ENCODE measurements at places on chromosomes 6 and 20. TPM values are rescaled to one million over a fixed set of nuclear protein-coding genes. Genes with fewer than 3 reads are reported as not detected.

DNA sequence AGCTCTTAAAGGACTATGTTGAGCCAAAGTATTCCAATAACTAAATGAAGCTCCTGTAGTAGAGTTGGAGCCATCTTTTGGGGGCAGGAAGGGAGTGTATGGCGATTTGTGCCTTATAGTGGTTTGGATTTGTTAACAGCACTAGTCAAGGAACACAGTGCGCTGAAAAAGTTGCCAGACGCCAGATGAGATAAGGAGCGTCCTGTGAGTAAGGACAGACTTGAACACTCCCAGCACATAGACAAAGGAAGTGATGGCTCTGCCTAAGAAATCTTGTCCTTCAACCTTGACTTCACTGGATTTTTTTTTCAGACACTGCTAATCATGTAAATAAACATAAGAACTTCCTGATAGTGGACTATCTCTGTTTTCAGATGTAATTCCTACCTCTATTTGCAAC lies 136.9 kb downstream of the TRMT11 start:
- H3K4me3 ChIP-seq = no peak overlapping the region
- H3K4me1 ChIP-seq = no peaks in the 10 kb centered on the region
- no peak for DNase-seq
- H3K27ac ChIP-seq = no peak overlapping the region

Gene GJA10
- total RNA-seq = not detected

Gene SPATA25
- 2.9 TPM for total RNA-seq

Gene AVP
- 7.0 TPM for total RNA-seq

DNA sequence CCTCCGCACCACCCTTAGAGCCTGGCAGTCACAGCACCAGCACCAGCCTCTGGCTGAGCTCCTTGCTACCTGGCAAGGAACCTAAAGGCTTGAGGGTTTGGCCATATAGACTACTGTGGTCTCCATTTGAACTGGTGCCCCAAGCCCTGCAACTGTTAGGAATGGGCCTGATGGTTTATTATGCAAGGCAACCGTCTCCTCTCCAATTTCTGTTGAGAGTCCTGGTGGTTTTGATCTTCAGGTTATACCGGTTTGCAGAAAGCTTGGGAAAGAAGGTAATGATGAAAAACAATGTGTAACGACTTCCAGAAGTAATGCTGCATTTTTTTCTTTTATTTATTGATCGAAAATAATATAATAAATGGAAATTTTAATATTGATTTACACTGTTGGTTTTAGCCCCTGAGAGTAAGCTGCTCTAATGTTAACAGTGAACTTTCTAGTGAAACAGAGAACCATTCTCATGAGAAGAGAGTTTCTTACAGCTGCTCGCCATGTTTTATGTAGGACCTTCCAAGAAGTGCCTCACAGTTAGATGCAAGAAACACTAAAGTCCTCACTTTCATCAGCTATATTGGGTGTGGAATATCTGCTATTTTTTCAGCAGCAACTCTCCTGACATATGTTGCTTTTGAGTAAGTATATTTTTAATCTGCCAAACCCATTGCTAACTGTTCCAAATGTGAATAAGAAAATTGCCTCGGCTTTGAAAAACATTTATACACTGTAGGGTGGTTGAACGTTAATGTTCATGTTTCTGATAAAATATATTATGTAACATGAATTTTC lies 112.8 kb downstream of the ADGRG6 start:
- no peaks in the 10 kb centered on the region for H3K4me1 ChIP-seq
- H3K27ac ChIP-seq = no peak overlapping the region
- H3K27me3 ChIP-seq = no peaks in the 10 kb centered on the region

DNA sequence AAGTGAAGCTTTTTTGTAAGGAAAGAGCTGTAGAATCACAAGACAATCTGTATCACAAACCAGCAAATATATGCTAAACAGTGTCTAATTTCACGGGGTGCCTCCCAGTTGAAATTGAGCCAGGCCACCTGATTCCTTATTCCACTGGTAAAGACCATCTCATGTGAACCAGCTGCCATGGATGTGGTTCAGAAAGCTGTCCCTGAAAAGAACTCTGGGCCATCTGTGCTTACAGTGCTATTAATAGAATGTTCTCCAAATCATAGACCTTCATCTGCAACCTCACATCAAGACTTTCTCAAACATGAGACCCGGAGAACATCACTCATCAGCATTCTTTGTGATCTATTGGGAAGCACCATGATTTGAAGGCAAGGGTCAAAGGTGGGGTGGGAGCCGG lies 89.7 kb downstream of the FBXO5 start:
- no peak overlapping the region for H3K27ac ChIP-seq
- no peaks in the 10 kb centered on the region for H3K36me3 ChIP-seq
- H3K4me1 ChIP-seq = no peaks in the 10 kb centered on the region
- no peaks in the 10 kb centered on the region for H3K27me3 ChIP-seq

DNA sequence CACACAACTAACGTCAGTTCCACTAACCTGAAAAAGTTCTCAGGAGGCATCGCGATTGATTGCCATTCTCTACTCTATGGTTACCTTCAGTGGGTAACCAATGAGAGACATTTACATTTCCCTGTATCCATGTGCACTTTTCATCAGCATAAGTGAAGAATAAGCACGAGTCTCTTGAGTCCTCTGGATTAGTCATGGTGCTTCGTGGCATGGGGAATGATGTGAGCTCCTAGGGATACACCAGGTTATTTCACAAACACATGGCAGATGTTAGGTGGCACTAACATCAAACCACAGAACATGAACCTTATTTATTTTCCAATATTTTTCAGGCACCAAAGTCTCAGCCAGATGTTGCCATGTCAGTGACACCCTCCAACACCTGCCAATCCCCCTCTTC lies 64.0 kb downstream of the FYN start:
- peaks cover 21% of the 10 kb centered on the region for H3K4me1 ChIP-seq
- no peaks in the 10 kb centered on the region for H3K36me3 ChIP-seq

Gene GPR63
- 0.10 TPM for total RNA-seq

Measured in B cell (primary cell).